ENCODE measurements at places on chromosomes 2 and 18.

- DNase-seq, result no peak
These were observed 47.1 kb upstream of the IGFBP5 start for GRCh38 chr2:216742411-216742810.

GRCh38 chr2:16462958-16463357, 202.7 kb downstream of the CYRIA start:
- DNase-seq, result no peak

GRCh38 chr2:137232076-137232475, 466.7 kb downstream of the THSD7B start:
- no peak for DNase-seq

- no peak for DNase-seq
These were observed 756 bp upstream of the OST4 start for GRCh38 chr2:27071990-27072830.
